ENCODE measurements at places on chromosomes 2 and 18.

DNA sequence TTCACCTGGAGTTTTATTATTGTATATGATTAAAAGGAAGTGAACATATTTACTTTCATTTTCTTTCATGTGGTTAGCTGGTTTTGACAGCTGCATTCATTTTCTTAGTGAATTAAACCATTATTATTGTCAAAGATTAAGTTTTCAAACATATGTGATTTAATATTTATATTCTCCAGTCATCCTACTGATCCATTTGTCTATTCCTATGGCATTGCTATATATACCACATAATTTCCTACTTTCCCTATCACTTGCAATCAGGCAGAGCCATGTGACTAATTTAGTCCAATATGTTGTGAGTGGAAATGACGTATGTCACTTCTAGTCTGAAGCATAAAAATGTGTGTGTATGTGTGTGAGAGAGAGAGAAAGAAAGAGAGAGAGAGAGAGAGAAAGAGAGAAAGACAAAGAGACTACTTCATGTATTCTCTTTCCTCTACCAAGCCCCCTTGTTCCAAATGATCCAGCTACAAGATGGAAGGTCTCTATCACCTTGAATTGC lies 12.0 kb upstream of the TACR1 start:
- DNase-seq = no peak
- no peaks in the 10 kb centered on the region for H3K27me3 ChIP-seq
- H3K4me3 ChIP-seq = no peak overlapping the region
- no peak overlapping the region for H3K27ac ChIP-seq
- H3K4me1 ChIP-seq = no peaks in the 10 kb centered on the region

DNA sequence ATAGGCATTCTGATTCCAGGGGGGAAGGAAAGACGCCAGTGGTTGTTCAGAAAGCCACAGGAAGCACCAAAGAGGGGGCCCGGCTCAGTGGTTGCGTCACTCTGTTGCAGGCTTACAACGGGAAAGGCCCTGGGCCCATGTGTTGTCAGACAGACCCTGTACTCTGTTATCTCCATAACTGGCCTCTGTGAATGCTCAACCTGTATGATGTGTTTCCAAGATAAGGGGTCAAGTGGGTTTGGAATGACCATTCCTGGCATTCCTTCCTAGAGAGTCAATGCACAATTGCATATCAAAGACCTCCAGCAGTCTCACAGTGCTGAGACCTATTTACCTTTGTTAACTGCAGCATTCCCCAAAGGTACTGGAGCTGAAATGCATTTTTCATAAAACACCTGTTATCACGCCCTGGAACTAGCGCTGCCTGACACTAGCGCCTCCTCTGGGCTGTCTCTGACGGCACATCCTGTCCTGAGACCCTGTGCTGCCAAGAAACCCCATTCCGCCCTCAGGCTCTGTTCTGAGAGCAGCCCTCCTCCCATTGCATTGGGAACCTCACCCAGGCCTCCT lies 13.2 kb upstream of the LRRFIP1 start:
- no peaks in the 10 kb centered on the region for H3K27me3 ChIP-seq
- no peak overlapping the region for H3K27ac ChIP-seq
- H3K36me3 ChIP-seq = no peaks in the 10 kb centered on the region
- peaks cover 20% of the 10 kb centered on the region for H3K4me1 ChIP-seq

- H3K4me1 ChIP-seq = no peaks in the 10 kb centered on the region
- H3K36me3 ChIP-seq = peaks cover 21% of the 10 kb centered on the region
- no peaks in the 10 kb centered on the region for H3K27me3 ChIP-seq
- no peak for DNase-seq
- H3K27ac ChIP-seq = no peak overlapping the region
Measured at GRCh38 chr18:13014232-13014631, 23.1 kb downstream of the CEP192 start.

DNA sequence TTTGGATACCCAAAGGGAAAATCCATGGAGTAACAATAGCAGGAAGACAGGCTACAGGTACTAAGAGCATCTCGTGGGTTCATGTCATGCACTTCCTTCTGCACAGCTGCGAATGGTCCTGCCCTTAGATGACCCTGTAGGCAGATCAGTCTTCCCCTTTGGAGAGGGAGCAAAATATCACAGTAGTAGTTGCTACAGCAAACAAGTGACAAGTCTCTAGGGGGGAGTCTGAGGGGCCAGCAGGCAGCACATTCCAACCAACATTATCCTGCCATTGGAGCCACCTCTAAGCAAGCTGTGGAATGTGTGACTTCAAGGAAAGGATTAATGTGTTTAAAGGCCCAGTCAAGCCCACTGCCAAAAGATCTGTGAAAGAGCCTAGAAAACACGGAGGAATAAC lies 273.2 kb upstream of the PARD3B start:
- H3K27ac ChIP-seq = no peak overlapping the region
- peaks cover 2% of the 10 kb centered on the region for H3K27me3 ChIP-seq
- H3K4me3 ChIP-seq = no peak overlapping the region
- H3K36me3 ChIP-seq = no peaks in the 10 kb centered on the region
- no peaks in the 10 kb centered on the region for H3K4me1 ChIP-seq

GRCh38 chr2:107591561-107592279 lies 235.0 kb upstream of the RGPD4 start:
- no peak overlapping the region for H3K27ac ChIP-seq
- no peak overlapping the region for H3K4me3 ChIP-seq
- H3K36me3 ChIP-seq = no peaks in the 10 kb centered on the region
- peaks cover 9% of the 10 kb centered on the region for H3K4me1 ChIP-seq
- no peaks in the 10 kb centered on the region for H3K27me3 ChIP-seq

DNA sequence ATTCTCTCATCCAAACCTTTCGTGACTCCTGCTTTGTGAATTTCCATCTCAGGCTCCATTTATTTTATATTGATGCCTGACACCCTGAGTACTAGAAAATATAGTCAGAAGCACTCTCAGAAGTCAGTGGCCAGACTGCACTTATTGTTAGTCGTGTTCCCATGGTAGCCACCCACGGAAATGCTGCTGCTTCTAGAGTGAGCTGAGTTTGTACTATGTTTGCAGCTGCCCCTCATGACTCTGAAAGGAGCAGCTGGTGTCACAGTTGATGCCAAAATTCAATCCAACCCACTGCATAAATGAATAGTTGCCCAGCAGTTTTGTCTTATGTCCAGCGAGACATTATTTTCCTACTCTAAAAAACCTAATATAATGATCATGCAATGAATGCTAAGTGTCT lies 265.2 kb upstream of the SPHKAP start:
- H3K4me3 ChIP-seq = no peak overlapping the region
- no peak overlapping the region for H3K27ac ChIP-seq
- no peaks in the 10 kb centered on the region for H3K27me3 ChIP-seq
- DNase-seq = no peak

- DNase-seq = no peak
- peaks cover 2% of the 10 kb centered on the region for H3K4me1 ChIP-seq
- H3K27ac ChIP-seq = no peak overlapping the region
- H3K27me3 ChIP-seq = no peaks in the 10 kb centered on the region
- no peak overlapping the region for H3K4me3 ChIP-seq
Measured at GRCh38 chr2:177897278-177897677, 175.3 kb downstream of the PDE11A start.

DNA sequence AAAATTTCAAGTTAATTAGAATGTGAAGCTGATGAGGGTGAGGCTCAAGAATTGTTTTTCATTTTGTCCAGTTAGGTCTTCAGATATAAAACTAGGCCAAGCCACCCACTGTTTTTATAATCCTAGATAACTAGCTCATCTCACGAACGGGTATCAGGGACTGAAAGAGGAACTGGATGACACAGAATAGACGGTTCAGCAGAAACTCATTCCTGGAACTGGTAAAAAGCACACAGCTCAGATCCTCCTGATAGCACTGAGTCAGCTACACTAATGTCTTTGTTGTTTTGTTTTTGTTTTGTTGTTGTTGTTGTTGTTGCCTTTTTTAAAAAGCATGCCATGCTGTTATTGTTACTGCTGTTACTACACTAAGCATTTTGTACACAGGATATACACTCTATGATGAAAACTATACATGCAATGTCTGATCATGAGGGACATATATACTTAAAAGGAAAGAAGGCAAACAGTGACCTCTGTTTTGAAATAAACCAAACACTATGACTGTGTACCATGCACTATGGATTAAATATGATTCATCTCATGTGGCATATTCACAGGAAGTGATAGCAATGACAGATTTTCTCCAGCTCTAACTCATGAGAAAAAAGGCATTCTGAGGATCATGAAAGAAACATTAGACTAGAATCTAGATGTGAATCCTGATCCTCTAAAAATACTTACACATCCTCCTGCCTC lies 437.6 kb downstream of the NCKAP5 start:
- no peak overlapping the region for H3K4me3 ChIP-seq
- peaks cover 56% of the 10 kb centered on the region for H3K36me3 ChIP-seq
- no peak for DNase-seq

GRCh38 chr18:56900195-56901094 lies 246.4 kb upstream of the BOD1L2 start:
- no peaks in the 10 kb centered on the region for H3K27me3 ChIP-seq
- no peaks in the 10 kb centered on the region for H3K36me3 ChIP-seq
- peaks cover 6% of the 10 kb centered on the region for H3K4me1 ChIP-seq
- H3K27ac ChIP-seq = no peak overlapping the region
- DNase-seq = no peak
- no peak overlapping the region for H3K4me3 ChIP-seq

DNA sequence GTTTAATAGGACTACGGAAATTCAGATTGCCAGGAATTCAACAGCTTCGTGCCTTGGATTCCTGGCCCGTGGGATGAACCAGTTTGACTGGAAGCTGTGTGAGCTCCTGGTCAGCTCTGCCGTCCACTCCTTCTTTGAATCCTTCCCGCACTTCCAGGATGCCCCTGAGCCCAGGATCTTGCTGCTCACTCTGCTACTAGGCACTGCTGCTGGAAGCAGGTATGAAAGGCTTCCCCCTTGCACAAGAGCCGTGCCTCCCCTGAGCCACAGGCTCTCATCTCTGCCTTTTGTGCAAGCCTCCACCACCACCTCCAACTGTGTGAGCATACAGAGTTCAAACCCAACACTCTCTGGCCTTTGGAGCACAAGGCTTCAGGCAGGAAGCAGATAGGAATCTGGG lies 34.9 kb downstream of the EN1 start:
- H3K4me3 ChIP-seq = no peak overlapping the region

GRCh38 chr2:75560768-75561565 lies at the start of gene EVA1A:
EVA1A (minus strand) TSS chr2:75560939; CDS start chr2:75518140, 42,799 bp downstream.
- peak within 1 kb of the TSS; percentile 62 for H3K4me3 ChIP-seq
- DNase-seq = peak; percentile 52
- no peak within 1 kb of the TSS for H3K27ac ChIP-seq
- no peaks in the 10 kb centered on the region for H3K36me3 ChIP-seq
- H3K4me1 ChIP-seq = peaks cover 8% of the 10 kb centered on the region

GRCh38 chr18:45821026-45821425 lies 4.4 kb upstream of the SIGLEC15 start:
- no peak for DNase-seq
- H3K27ac ChIP-seq = no peak overlapping the region
- H3K27me3 ChIP-seq = no peaks in the 10 kb centered on the region
- H3K4me1 ChIP-seq = no peaks in the 10 kb centered on the region

GRCh38 chr18:46916551-46917107 lies 678 bp downstream of the PIAS2 start:
- no peak overlapping the region for H3K27ac ChIP-seq
- H3K27me3 ChIP-seq = no peaks in the 10 kb centered on the region
- H3K36me3 ChIP-seq = no peaks in the 10 kb centered on the region
- peak; percentile 23 for DNase-seq
- peak overlapping the region; percentile 98 for H3K4me3 ChIP-seq

DNA sequence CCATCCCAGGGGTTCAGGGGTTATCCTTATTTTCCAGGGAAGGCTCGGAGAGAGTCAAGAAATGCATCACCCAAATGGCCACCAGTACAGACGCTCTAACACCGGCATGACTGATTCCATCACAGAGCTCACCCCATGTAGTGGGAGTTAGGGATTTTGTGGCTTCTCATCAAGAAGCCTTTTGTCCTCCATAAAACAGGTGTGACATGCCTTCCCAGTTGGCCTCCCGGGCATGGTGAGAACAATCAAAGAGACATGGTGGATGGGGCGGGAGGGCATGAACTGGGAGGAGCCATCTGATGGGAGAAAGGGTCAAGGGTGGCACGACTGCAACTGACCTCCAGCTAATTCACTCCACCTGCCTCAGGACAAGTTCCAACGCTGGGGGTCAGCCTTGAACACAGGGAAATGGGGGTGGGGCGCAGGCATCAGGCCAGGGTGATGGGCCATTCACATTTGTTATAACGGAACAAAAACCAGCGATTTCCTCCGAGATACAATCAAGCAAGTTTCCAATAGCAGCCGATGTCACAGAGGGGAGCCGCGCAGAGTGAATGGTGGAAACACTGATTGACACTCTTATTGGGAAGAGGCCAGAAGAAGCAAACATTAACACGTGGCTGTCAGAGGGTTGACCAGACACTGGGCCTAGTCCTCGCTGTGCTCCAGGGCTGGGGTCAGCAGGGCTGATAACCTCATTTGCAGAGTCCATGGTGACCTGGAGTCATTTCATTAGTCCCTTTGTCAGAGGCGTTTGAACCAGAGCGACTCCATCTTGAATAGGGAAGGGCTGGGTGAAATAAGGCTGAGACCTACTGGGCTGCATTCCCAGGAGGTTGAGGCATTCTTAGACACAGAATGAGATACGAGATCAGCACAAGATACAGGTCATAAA lies 80.5 kb upstream of the HPCAL1 start:
- peaks cover 15% of the 10 kb centered on the region for H3K4me1 ChIP-seq
- H3K27ac ChIP-seq = no peak overlapping the region
- no peak overlapping the region for H3K4me3 ChIP-seq

DNA sequence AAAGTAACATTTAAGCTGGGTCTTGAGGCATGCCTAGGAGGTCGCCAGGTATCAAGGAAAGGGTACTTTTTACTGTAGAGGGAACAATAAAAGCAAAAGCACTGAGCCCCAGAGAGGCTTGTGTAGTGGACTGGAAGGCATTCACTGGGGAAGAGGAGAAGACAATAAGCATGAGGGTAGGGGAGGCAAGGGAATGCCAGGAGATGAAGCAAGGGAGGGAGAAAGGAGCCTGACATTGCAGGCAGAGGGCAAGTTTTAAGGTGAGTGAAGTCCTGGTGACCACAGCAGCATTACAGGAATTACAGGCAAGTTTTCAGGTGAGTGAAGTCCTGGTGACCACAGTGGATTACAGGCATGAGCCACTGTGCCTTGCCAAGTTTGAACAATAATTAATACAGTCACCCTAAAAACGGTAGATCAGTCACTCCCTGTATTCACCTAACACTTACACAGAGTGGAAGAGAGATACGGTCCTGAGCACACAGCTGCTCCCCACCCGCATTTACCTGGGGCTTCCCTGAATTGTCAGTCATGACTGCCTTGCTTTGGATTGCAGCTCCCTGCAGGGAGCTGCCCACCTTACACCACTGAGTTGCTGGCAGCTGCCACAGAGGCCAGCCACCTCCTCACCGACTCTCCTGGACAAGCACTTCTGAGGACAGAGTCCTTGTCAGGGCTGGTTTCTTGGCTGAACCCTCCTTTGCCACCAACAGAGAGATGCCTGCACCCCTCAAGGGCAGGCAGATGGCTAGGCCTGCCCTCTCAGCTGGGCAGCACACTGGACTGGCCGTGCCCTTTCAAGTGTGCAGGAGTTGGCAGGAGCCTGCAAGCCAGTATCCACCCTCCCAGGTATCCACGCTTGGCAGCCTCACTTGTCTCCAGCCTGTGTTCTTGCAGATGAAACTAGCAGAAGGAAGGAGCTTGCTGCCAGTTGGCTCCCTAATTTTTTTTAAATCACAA lies 153.2 kb upstream of the MSH6 start:
- no peak overlapping the region for H3K4me3 ChIP-seq
- no peaks in the 10 kb centered on the region for H3K27me3 ChIP-seq
- H3K4me1 ChIP-seq = peaks cover 13% of the 10 kb centered on the region
- no peaks in the 10 kb centered on the region for H3K36me3 ChIP-seq

All from neuronal stem cell (in vitro differentiated cells).